Fibroblast of villous mesenchyme (primary cell): ENCODE measurements at places on chromosomes 12 and 14. TPM values are rescaled to one million over a fixed set of nuclear protein-coding genes. Genes with fewer than 3 reads are reported as not detected.

SELPLG gene
- 1.3 and 2.2 TPM in 2 replicates for total RNA-seq

KRT6C gene
- total RNA-seq, result not detected in 2 replicates

SCNN1A gene
- total RNA-seq, result under 0.01 and 0.32 TPM in 2 replicates

CCDC175 gene
- total RNA-seq, result not detected in 2 replicates

EFS gene
- 7.7 and 7.8 TPM in 2 replicates for total RNA-seq

FAM186B gene
- total RNA-seq, result under 0.01 TPM in 2 replicates

MGP gene
- 3.5 and 10.6 TPM in 2 replicates for total RNA-seq

RILPL1 gene
- total RNA-seq, result 10.6 and 13.4 TPM in 2 replicates

TPPP2 gene
- total RNA-seq, result not detected in 2 replicates

RIMBP2 gene
- not detected in 2 replicates for total RNA-seq

P2RX2 gene
- total RNA-seq, result not detected in 2 replicates

DHRS1 gene
- 8.7 and 13.8 TPM in 2 replicates for total RNA-seq

PLEKHD1 gene
- under 0.01 TPM in 1 of 2 replicates, not detected in the other for total RNA-seq

SLC6A12 gene
- total RNA-seq, result not detected in 2 replicates

GPR84 gene
- total RNA-seq, result not detected in 2 replicates

CLMN gene
- total RNA-seq, result under 0.01 and 0.43 TPM in 2 replicates

CABP1 gene
- not detected in 2 replicates for total RNA-seq
